Left ventricle myocardium inferior (tissue), 1 donor: ENCODE measurements at places on chromosomes 1 and 21.

- no peak for DNase-seq
Observed at GRCh38 chr1:163076446-163076845, 7.3 kb downstream of the RGS4 start.

DNA sequence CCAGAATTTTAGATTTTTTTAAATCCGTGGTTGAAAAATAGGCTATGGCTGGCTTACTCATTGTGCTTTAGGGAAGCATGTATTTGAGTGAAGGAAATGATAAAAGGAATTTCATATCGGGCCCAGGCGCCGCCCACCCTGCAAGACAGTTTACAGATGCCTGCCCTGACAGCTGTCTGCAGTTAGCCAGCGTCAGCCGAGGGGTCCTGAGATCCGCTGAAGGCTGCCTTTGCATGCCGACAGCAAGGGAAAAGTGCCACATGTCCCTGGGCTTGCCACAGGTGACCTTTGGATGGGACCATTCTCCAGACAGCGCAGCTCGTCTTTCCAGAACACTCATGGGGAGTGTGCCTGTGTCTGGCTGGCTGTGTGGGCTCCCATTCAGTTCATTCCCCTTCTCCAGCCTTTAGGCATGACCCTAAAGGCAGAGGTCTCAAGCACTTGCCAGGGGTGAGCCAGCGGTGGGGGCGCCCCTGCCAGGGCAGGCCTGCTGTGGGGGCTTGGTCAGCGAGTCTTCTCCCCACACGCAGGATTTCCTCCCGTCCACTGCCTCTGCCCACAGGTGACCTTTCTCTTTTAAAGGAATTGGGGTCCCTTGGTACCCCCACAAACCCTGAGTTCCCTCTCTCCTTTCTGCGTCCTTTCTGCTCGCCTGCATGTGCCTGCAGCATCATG lies 46.1 kb upstream of the TRAPPC10 start:
- DNase-seq = no peak

DNA sequence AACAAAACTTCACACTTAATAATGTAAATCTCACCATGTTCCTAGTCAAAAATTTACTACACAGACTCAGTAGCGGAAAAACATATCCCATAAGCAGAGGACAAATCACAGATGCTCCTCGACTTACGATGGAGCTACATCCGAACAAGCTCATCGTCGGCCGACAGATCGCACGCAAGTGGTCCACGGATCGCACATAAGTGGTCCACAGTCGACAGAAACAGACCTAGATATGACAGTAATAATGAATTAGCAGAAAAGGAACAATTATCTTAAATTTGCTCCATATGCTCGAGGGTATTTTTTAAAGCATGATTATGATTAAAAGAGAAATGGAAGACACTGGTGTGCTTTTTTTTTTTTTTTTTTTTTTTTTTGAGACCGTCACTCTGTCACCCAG lies 36.3 kb downstream of the WDR4 start:
- no peak for DNase-seq

GRCh38 chr1:228935198-228935663 lies 200.0 kb downstream of the RHOU start:
- no peak for DNase-seq

GRCh38 chr21:29751473-29752185 lies 188.2 kb downstream of the GRIK1 start:
- DNase-seq = no peak

DNA sequence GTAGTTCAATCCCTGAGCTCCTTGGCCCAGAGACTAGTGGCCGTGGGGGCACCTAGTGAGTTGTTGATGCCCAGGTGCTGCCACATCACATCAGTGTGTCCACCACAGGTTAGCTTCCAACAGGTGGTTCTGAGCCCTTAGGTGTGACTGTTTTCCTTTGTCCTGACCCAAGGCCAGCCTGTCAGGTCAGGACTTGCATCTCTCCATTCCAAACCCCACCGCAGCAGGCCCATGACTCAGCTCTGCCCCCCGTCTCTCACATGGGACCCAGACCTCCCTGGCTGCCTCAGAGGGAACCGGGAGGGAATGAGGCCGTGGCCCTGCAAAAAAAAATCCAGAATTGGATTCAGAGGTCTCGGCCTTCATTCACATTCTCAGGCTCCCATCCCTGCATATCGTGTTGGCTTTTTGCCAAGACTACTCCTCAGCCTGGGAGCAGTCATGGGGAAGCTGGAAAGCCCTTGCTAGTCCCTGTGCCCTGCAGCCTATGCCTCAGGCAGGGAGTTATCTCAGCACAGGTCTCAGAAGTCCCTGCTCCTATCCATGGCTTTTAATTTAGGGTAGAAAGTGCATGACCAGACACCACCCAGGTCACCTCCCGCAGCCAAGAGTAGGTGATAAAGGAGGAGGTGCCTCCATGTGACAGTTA lies 7.2 kb downstream of the INAVA start:
- DNase-seq = no peak

- no peak for DNase-seq
Observed at GRCh38 chr1:206067486-206068227, 14.7 kb downstream of the RHEX start.

- no peak for DNase-seq
Observed at GRCh38 chr1:53982763-53983104, 35.3 kb downstream of the LDLRAD1 start.

DNA sequence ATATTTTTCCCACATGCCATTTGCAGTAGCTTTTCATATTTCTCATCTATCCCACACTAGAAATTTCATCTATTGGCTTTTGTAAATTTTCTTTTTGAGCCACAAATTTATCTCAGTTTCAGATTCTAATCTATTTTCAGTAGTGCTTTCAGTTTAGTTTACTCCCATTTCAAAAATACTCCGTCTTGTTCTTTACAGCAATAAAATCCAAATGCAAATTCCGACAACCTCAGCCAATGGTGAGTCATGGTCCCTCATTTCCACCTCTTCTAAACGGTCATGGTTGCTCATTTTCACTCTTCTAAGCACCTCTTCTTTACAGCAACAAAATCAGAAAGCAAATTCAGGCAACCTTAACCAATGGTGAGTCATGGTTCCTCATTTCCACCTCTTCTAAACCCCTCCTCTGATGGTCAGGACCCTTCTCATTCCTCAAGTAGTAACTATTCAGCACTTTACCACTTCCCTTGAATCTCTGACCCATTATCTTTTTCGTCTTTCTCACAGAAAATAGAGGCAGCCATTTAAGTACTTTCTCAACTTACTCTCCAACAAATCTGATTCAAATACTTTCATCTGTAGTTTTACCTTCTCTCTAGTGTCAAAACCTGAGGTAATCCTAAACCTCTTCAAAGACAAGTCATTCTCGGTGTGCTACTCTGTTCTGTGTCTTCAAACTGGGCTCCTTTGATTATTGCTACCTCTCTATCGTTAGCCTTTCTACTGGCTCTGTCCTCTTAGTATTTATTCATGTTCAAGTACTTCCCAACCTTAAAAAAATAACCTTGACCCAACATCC lies 34.4 kb downstream of the C21orf91 start:
- DNase-seq = no peak

- no peak for DNase-seq
Observed at GRCh38 chr1:96116731-96117130, 604.9 kb upstream of the PTBP2 start.

DNA sequence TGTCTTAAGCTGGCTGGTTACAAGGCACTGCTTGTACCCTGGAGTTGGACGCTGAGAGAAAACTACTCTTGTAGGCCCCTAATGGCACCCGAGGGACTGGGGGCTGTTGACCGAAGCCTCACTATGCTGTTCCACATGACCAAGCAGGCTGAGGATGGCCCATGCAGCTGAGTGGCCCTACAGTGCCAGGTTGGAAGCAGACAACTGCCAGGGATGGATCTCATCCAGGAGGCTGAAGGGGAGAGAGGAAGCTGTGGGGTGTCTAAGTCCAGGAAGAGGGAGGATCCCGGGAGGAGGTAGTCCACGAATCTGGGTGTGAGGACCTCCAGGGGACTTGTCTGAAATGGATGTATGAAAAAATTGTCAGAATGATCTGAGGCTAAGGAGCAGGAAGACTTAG lies 45.8 kb downstream of the FOXD2 start:
- DNase-seq = no peak

- no peak for DNase-seq
Observed at GRCh38 chr1:118890851-118891384, 97.2 kb downstream of the TBX15 start.

DNA sequence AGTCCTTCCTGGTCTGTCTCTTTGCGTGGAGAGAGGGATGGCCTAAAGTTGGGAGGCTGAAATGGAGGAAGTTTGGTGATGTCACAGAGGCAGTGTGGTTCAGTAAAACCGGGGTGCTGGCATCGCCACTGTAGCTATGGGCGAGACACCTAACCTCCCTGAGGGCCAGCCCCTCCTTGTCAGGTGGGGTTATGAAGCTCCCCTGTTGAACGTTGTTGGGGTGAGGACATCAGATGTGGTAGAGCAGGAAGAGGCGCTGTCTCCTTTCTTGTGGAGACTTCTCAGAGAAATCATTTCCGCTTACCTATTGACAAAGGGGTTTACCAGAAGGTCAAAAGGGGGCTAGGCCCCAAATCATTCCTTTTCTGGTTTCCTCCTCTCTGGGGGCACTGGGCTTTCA lies 294.7 kb downstream of the SIPA1L2 start:
- DNase-seq = no peak

- DNase-seq = no peak
Observed at GRCh38 chr1:227391211-227391610, 72.9 kb upstream of the CDC42BPA start.

- DNase-seq = no peak
Observed at GRCh38 chr1:193181985-193182384, 4.4 kb downstream of the B3GALT2 start.

- no peak for DNase-seq
Observed at GRCh38 chr1:229035054-229035747, 235.7 kb upstream of the RAB4A start.

DNA sequence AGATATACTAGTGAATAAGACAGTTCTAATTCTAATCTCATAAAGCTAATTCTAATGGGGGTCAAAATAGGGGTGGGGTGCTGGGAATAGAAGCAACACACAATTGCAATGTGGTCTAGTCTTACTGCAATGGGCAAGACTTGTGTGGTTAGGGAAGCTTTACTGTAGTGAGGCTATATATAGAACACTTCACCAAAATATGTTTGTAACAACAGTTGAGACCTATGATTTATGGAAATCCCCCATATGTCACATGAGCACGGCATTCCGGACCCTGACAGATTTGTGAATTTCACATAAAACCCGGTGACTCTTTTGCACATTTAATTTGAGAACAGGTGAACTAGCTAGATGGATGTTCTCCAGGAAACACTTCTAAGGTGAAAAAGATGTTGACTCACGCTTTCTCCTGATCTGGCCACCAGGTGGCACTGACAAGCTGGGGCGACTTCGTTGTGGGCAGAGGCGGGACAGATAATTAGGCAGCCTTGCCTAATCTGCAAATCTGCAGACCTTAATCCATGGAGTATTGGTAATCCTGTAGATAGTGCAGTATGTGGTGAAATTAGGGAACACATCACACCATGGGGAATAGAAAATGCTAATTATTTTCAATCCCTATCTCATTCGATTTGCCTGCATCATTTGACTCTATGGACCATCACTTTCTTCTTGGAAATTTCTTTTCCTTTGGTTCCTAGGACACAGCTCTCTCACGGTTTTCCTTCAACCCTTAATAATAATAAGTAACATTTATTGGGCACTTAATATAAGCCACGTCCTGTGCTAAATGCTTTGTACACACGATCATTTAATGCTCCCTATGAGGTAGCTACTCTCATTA lies 37.7 kb downstream of the KIAA0040 start:
- DNase-seq = peak; percentile 69

GRCh38 chr1:192539297-192540092 lies 36.1 kb upstream of the RGS1 start:
- DNase-seq = no peak
